Activated T-cell treated with anti-CD3 and anti-CD28 coated beads, Interleukin-2, amount 50 U/mL, for 1 hour (primary cell): ENCODE measurements at places on chromosomes 4 and X.

DNA sequence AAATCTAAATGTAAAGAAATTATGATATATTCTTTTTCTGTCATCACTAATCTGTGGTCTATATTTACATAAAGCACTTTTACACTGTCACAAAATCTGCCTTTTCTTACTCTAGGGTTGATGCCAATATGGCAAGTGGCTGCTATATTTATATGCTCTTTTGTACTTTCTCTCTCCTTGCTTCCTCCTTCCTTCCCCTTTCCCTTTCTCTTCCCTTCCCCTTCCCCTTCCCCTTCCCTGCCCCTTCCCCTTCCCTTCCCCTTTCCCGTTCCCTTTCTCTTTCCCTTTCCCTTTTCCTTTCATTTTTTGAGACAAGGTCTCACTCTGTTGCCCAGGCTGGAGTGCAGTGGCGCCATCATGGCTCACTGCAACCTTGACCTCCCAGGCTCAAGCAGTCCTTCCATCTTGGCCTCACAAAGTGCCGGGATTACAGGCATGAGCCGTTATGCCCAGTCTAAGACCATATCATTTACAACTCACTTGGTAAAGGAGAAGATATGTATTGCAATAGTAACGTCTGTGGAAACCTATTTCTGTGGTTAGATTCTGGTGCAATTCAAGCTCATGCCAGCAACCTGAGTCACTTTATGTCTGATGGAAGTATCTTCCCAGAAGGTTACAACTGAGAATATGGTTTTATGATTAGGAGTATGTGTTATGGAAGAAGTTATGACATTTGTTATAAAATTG, 13.9 kb upstream of the PLAC8 start:
- no peak for DNase-seq

- DNase-seq, result no peak
Observed at GRCh38 chr4:74168841-74169240, 10.9 kb downstream of the MTHFD2L start.

DNA sequence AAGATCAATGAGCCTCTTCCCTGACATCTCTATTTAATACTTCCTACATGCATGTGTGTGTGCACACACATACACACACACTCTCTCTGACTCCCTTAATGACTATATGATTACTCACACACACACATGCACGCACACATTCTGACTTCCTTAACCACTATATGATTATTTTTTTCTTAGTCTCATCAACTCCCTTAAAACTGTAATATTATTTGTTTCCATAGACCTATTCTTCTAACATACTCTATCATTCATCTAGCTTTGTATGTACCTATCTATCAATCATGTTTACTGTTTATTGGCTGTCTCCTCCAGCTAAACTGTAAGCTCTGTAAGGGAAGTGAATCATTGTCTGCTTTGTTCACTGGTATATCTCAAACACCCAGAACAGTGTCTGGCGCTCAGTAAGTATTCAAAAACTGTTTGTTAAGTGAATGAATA, 236.6 kb downstream of the RASL11B start:
- no peak for DNase-seq

DNA sequence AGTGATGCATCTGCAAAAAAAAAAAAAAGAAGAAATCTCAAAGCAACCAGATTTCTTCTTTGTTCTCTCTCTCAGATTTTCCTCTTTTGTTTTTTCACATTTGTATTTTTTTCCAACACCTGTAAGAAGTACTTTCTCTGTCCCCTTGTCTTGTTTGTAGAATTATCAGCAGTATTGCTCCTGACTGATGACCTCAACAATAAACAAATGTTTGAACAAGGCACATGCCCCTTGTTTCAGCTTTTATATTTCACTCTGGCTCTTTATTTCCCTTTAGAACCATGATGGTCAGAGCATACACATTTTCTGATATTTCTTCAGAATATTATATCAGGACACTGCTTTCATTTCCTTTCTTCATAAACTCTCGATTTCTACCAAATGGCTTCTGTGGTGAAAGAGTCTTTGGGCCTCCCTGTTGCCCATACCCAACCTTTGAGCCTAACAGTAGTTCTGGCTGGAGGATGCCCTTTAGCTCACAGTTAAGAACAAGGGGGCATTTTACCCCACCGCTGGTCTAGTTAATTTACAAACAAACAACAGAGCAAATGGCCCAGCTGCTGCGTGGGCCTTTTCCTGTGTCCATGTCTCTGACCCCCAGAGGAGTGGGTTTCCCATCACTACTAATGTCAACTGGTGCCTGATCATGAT, 142.5 kb upstream of the SMAD1 start:
- DNase-seq, result no peak

- no peak for DNase-seq
Observed at GRCh38 chr4:163703251-163703650, 208.8 kb downstream of the TMA16 start.

GRCh38 chrX:40177942-40178715, 80.4 kb upstream of the BCOR start:
- no peak for DNase-seq

GRCh38 chr4:151558496-151559113, 149.6 kb downstream of the FHIP1A start:
- DNase-seq, result no peak

GRCh38 chr4:89829470-89830138, 7.4 kb downstream of the SNCA start:
- DNase-seq, result no peak

DNA sequence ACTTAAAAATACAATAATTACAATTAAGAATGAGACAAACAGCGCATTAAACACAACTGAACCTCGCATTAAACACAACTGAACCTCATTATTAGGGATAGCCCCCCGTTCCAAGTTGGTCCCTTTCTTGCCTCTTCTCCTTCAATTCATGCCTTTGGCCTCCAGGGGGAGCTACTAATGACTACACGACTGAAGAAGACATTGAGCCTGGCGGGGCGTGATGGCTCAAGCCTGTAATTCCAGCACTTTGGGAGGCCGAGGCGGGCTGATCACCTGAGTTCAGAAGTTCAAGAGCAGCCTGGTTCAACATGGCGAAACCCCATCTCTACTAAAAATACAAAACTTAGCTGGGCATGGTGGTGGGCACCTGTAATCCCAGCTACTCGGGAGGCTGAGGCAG, 56.4 kb upstream of the NWD2 start:
- DNase-seq, result no peak

DNA sequence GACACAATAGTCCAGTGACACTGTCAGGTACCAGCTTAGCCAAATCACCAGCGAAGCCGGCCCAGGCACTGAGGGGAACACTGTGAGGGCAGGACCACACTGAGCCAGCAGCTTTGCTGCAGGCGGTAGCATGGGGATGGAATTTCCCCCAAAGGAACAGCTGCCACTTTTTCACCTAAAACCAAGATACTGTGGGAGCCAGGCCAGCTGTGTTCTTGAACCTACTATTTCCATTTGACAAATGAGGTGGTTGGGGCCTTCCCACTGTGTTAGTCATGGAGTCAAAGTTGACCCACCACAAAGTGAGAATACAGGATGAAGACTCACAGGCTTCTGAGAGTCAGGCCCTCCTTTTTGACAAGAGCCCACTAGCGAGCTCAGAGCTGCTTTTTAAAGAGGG, 70.7 kb upstream of the SH3RF1 start:
- no peak for DNase-seq

DNA sequence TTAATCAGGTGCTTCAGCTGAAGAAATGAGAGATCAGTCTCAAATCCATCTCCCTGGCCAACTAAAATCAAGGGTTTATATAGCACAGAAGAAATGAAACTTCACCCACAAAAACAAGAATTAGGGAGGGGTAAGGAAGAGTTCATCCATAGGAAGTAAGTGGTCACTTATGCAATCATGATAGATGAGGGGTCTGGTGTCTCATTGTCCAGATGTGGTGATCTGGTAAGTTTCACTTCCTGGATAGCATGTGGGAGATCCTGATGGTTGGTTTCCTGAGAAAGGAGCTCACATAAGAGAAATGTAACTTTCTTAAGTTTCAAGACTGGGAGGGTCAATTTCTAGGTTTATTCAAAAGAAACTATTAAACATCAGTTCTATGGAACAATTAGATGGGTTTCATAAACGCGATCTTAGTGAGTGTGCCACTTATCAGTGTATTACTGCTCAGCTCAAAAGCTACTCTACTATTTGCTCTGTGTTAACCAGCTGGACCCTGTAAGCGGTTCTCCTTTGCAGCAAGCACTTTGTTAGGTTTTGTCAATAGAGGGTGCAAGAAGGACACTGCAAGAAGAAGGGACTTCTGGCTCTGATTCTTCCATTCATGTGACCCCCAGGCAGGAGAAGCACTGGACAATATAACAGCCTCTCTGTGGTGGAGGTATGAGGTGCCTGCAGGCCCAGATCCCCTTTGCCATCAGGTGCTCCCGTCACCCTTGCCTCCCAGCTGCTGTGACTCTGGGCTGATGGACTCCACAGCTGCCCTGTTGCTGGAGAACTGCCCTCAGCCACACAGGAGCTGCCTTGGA, 35.4 kb upstream of the HPSE start:
- DNase-seq, result no peak

- DNase-seq, result no peak
Observed at GRCh38 chr4:100060765-100061416, 110.8 kb upstream of the H2AZ1 start.

- no peak for DNase-seq
Observed at GRCh38 chr4:95505151-95505550, 43.6 kb downstream of the UNC5C start.

- DNase-seq, result no peak
Observed at GRCh38 chr4:87257523-87257922, 37.1 kb upstream of the KLHL8 start.

DNA sequence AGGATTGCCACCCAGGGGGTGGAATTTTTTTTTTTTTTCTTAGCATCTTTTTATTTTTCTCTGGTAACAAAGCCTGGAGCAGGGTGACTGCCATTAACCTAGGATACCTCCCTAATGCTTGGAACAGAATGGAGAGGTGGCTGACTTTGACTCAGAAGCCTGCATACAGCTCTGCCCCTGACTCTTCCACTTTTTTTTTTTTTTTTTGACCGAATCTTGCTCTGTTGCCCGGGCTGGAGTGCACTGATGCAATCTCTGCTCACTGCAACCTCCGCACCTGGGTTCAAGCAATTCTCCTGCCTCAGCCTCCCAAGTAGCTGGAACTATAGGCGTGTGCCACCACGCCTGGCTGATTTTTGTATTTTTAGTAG, 341 bp upstream of the SLC2A9 start:
- no peak for DNase-seq

DNA sequence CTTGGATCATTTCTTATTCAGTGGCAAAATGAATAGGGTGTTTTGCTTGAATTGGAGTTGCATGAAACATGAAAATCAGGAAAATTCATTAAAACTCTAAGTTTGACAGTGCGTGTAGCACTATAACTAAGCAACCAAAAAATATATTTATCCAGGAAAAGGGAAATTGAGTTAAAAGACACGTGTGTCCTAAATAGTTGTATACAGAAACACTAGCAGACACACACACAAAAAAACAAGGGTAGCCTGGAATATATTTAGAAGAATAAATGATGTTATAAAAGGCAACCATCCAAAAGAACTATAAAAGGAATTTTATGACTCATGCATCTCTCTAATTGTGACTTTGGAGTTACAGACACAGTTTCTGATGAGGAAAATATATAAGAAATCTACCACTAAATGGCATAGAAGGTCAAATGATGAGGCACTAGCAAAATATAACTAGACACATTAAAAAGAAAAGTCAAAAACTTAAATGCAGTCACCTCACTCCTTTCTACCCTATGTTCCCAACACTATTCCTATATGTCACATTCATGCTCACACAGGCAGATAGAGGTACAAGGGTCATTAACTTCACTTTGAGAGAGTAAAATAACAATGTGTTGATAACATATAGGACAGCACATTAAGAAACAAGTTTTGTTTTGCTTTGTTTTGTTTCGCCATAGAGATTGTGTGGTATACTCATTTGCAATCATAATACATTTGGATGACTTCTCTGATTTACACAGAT, 793.6 kb upstream of the INTU start:
- DNase-seq, result no peak

DNA sequence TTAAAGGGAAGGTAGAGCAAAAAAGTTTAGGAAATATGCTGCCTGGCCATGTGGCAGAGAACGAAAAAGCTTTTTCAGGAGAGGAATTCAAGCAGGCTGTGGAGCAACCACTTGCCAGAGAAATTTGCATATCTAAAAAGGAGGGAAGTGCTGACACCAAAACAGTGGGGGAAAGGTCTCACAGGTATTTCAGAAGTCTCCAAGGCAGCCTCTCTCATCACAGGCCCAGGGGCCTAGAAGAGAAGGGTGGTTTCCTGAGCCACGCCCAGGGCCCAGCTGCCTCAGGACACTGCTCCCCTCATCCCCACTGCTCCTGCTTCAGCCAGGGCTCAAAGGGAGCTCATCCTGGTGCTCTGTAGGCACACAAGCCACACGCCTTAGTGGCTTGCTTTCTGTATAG, 29.9 kb upstream of the STS start:
- no peak for DNase-seq

- DNase-seq, result no peak
Observed at GRCh38 chr4:170391066-170391740, 301.4 kb upstream of the AADAT start.

- DNase-seq, result no peak
Observed at GRCh38 chr4:153349206-153349805, 4.8 kb downstream of the MND1 start.

GRCh38 chr4:150181536-150181935, 103.3 kb downstream of the DCLK2 start:
- DNase-seq, result no peak
